ENCODE measurements at places on chromosomes 16 and 17.

DNA sequence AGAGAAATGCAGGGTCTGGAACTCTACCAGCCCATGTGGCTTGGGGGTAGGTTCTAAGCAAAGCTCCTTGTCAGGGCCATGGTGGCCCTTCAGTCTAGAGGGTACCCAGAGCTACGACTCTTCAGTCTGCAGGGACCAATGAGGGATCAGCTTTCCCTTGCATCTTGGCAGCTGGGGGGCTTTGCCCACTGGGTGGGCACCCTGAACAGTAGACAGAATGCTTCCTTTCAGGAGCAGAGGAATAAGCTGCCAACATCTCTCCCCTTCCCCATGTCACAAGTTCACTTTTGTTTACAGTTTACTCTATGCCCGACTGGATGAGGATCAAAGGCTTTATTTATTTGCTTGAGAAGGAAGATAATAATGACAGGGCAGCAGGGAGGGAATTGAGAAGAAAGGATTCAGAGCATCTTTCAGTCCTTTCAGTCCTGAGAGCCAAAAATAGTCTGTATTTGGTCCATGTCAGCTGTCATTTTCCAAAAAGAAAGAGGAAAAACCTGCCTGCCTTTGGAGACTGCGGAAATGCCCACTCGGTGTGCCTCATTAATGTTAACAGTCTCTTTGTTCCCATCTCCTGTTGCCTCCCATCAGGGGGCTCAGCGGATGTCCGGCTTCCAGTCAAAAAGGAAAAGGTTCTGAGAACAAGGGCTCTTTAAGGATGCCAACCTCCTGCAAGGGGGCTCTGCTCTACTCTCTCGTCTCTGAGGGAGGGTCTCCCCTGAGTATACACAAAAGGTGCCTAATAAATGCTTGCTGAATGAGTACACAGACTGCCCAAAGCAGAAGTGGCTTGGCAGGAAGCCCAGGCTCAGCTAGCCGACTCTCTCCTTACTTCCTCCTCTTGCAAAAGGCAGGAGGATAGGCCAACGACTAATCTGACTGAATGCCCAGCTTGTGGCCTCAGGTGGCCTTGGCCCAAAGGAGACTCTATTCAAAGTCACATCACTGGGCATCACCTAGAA lies 17.1 kb downstream of the TRAF4 start:
- no peak for DNase-seq

- no peak for DNase-seq
These were observed 27.1 kb downstream of the PPL start for GRCh38 chr16:4909825-4910224.

GRCh38 chr17:44581868-44582267 lies 24.6 kb downstream of the FZD2 start:
- no peak for DNase-seq

GRCh38 chr16:4263504-4264436 lies 9.1 kb downstream of the TFAP4 start:
- DNase-seq, result no peak

GRCh38 chr16:89122322-89122851 lies 28.7 kb downstream of the ACSF3 start:
- peak; percentile 56 for DNase-seq

DNA sequence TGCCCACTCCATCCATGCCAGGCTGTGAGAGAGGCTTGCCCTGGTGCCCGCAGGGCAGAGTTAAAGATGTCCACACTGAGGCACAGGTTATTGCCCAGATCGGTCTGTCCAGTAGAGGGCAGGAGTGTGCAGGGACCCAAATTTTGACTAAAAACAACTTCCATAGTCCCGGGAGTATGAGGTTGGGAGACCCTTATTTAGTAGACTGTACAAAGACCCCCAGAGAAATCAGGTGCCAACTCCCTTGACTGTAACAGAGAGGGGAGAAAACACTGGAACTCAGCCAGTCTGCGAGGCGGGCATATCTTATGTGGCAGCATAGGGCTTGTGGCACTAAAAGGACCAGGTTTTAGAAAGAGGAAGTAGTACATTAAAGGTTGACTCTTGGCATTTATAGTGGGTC lies 43.4 kb downstream of the HNF1B start:
- DNase-seq, result peak; percentile 23

GRCh38 chr17:15238057-15238456 lies 27.1 kb downstream of the PMP22 start:
- DNase-seq, result no peak

DNA sequence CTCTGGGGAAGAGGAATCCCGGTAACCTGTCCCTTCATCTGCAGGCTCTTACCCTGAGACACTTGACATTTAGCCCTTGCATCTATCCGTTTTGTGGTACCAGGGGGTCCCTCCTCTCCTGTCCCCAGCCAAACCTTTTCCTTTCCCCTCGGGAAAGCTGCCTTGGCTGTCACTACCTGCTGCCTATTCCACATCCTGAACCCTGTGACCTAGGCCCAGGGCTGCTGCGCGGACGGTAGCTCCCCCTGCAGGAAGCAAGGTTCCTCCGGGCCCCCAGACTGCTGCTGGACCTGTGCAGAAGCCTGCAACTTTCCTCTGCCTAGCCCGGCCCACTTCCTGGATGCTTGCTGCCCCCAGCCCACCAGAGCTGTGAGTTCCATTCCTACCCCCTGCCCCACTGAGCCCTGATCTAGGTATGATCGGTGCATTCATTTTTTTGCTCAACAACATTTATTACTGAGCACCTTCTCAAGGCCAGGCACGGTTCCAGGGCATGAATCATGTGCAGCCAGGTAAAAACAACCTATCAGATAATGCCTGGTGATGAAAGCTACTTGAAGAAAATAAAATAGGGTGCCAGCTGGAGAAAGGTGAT lies 10.5 kb upstream of the ALDOA start:
- DNase-seq, result no peak

GRCh38 chr16:75252946-75253911 lies 1.8 kb upstream of the BCAR1 start:
- DNase-seq, result no peak

DNA sequence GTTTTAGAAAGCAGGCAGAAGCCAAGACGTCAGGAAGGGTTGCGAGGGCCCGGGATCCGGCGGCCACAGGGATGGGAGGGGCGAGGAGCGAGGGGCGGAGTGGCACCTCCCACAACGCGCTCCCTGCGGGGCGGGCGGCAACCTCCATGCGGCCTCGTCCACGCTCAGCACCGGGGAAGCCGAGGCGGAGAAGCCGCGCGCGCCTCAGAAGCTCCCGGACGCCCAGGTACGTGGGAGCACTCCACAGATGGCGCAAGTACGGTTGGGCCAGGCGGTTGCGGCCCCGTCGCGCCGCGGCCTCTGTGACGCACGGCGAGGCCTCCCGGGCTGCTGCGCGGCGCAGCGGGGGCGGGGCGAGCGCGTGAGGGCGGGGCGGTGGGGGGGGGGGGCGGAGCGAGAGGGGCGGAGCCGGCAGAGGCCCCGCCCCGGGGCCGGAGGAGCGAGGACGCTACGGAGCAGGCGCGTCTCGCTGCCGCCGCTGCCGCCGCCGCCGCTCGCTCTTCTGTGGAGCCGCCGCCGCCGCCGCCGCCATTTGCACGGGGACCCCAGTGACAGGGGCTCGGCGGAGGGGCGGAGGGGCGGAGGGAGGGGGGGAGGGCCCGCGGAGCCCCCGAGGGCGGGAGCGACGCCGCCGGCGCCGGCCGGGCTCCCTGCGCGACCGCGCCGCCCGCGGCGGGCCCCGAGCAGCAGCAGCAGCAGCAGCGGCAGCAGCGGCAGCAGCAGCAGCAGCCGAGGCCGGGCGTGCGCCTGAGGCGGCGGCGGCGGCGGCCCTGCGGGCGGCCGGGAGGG lies at the start of gene TENT4B:
TENT4B (plus strand) TSS at position 500 of the 789 bp plus-strand sequence. CDS start 316 bp downstream, outside the sequence.
- peak; percentile 79 for DNase-seq

DNA sequence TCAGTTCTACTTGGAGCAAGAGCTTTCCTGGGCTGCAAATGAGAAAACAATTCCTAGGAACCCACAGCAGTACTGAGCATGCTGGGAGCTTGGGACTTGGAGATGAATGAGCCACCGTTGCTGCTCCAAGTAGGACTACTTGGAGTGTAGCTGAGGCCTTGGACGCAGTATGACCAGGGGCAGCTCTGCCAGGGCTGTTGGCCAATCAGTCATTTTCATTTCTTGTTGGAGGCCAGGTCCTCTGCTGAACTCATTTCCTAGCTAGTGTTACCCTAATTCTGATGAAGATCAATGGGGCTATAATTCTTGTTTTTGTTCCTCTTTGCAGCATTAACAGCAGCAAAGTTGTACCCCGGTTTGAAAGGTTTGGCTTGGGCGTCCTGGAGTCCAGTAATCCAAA lies 8.0 kb upstream of the LGALS9 start:
- DNase-seq, result no peak

DNA sequence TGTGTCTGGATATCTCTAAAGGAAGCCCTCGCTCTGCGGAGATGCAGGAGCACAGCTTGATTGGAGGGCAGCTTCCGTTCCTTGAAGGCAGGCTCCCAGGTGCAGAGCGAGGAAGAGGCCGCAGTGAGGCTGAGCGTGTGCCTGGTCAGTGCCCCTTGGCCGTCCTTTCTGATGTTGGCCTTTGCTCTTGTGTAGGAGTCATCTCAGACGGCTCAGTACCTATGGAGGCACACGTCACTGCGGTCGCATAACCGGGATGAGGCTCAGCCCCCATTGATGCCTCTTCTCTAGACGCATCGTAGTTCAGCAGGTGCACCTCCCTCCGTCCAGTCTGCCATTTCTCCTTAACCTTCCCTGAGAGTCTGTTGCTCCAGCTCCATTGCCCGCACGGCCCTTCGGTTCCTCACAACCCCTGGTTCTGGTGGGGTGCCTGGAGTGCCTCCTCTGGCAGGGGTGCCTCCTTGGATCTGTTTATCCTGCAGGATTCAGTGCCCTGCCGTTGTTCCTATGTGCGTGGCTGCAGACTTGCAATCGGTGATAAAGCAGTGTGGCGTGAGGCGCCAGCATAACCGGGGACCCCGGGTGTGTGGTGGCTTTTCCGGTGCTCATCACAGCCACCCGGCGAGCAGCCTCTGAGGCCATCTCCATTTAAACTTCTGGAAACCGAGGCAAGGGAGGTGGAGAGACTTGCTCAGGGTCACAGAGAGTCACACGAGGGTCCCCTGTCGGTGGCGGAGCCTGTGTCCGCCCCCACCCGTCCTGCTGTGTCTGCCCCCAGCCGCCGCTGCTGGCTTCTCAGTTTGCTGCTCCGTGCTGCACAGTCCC lies 188.8 kb upstream of the CHMP6 start:
- DNase-seq, result no peak

- peak; percentile 52 for DNase-seq
These were observed 29.3 kb downstream of the MXRA7 start for GRCh38 chr17:76681222-76682137.

- no peak for DNase-seq
These were observed 32.7 kb upstream of the FOXF1 start for GRCh38 chr16:86477642-86478041.

DNA sequence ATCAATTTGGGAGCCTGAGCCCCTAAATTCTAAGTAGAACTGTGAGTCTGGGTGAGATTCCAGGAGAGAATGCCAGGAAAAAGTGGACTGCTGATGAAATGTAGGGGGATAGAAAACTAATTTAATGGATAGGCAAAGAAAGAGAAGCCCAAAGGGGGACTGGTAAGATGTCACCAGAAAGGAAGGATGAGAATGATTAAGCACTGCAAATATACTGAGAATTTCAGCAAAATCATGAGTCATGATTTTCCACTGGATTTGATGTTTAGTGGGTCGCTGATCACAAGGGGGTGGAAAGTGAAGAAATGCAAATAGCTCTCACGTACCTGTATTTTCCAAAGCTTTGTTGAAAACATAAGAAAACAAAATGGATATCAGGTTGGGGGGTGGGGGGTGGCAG lies 201.8 kb downstream of the SLC39A11 start:
- DNase-seq, result no peak

GRCh38 chr17:32915245-32915644 lies 12.7 kb upstream of the TMEM98 start:
- no peak for DNase-seq

GRCh38 chr16:75821117-75821516 lies 94.8 kb upstream of the CPHXL start:
- DNase-seq, result no peak

DNA sequence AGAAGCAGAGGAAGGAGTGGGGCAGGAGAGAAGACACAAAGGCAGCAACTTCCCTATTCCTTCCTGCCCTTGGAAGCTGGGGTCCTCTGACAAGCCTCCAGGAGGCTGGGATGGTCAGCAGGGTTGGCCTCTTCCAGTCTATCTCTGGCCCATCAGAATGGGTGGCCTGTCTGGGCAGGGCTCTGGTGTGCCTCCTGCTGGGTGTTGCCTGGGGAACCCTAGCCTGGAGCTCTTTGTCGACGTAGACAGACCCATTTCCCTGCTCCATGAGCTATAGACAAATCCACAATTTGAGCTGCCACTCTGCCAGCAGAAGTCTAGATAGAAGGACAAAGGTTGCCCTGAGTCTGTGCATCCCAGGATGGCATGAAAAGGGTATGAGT lies 11.4 kb downstream of the IGFBP4 start:
- DNase-seq, result no peak

DNA sequence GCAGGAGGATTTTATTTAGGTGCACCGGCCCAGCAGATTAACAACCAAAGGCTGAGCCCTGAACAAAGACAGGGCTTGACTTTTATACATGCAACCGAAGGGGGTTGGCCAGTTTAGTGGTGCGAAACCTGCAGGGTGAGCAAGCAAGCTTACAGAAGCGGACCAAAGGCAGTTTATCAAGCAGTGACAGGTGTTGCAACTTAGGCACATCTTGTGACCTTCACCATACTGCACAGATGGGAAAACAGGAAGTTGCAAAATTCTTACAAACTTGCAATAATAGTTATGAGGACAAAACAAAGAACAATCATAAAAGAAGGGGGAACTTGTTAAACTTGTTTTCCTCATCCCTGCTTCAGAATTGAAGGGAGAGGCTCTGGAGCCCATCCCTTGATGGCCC lies 1265.1 kb downstream of the CDH8 start:
- no peak for DNase-seq

- no peak for DNase-seq
These were observed 336.7 kb downstream of the FOXL1 start for GRCh38 chr16:86914876-86915717.

GRCh38 chr16:13665876-13666275 lies 254.1 kb upstream of the ERCC4 start:
- DNase-seq, result no peak

GRCh38 chr17:19388791-19389785 lies 2.1 kb upstream of the MFAP4 start:
- DNase-seq, result no peak

- no peak for DNase-seq
These were observed 16.8 kb downstream of the ZNF750 start for GRCh38 chr17:82823004-82823403.

GRCh38 chr16:77591347-77591746 lies 131.0 kb upstream of the NUDT7 start:
- no peak for DNase-seq

GRCh38 chr17:41844971-41845370 lies 7.3 kb downstream of the KLHL10 start:
- no peak for DNase-seq

- no peak for DNase-seq
These were observed 8.2 kb downstream of the DCAF7 start for GRCh38 chr17:63558441-63558840.

GRCh38 chr17:3964203-3965117 lies at the start of gene ATP2A3:
Gene ATP2A3, minus strand, starts transcription at chr17:3964437. Its CDS starts 146 bp downstream, at chr17:3964291.
- DNase-seq, result peak; percentile 47

GRCh38 chr16:23690771-23691482 lies 12.2 kb downstream of the PLK1 start:
- no peak for DNase-seq

GRCh38 chr16:23408823-23409298 lies 44.1 kb downstream of the COG7 start:
- no peak for DNase-seq

- DNase-seq, result no peak
These were observed 49.2 kb upstream of the CACNG3 start for GRCh38 chr16:24206926-24207325.

- DNase-seq, result no peak
These were observed 5.2 kb upstream of the CDK3 start for GRCh38 chr17:75995385-75995925.
